ENCODE measurements at places on chromosomes 3 and 15. TPM values are rescaled to one million over a fixed set of nuclear protein-coding genes. Genes with fewer than 3 reads are reported as not detected.

PCOLCE2 gene
- 2.0 TPM for total RNA-seq

STAB1 gene
- 0.28 TPM for total RNA-seq

BNIP2 gene
- 57.6 TPM for total RNA-seq

LTF gene
- not detected for total RNA-seq

AGBL1 gene
- not detected for total RNA-seq

PLSCR2 gene
- not detected for total RNA-seq

LSMEM2 gene
- total RNA-seq = not detected

TMEM40 gene
- not detected for total RNA-seq

MEIS2 gene
- total RNA-seq = 12.6 TPM

DPH3 gene
- total RNA-seq = 21.6 TPM

HIGD2B gene
- total RNA-seq = not detected

TF gene
- 4,983 TPM for total RNA-seq

ARGFX gene
- not detected for total RNA-seq

ARNT2 gene
- 0.69 TPM for total RNA-seq

FSIP1 gene
- total RNA-seq = 0.18 TPM

FAM107A gene
- total RNA-seq = not detected

ITPKA gene
- 29.7 TPM for total RNA-seq

GBE1 gene
- 30.9 TPM for total RNA-seq

DZIP3 gene
- total RNA-seq = 17.1 TPM

ARRDC4 gene
- total RNA-seq = 2.5 TPM

FAM81A gene
- total RNA-seq = 0.18 TPM

C3orf49 gene
- total RNA-seq = not detected

CKMT1A gene
- 0.13 TPM for total RNA-seq

CPLX3 gene
- total RNA-seq = not detected

FILIP1L gene
- 8.1 TPM for total RNA-seq

LRTM1 gene
- not detected for total RNA-seq

TMOD2 gene
- total RNA-seq = 0.02 TPM

SSUH2 gene
- 36.2 TPM for total RNA-seq

MEX3B gene
- total RNA-seq = 0.72 TPM

LOXL1 gene
- total RNA-seq = 0.51 TPM

HDGFL3 gene
- total RNA-seq = 0.09 TPM

LRRIQ4 gene
- total RNA-seq = not detected

VILL gene
- total RNA-seq = 4.0 TPM

FBN1 gene
- 3.0 TPM for total RNA-seq

MRPL46 gene
- total RNA-seq = 79.2 TPM

Measured in HepG2 (cell line).